KG1 (cell line): ENCODE measurements at places on chromosomes 13 and 19.

- DNase-seq, result no peak
Observed at GRCh38 chr19:8504171-8504570, 1.7 kb upstream of the PRAM1 start.

DNA sequence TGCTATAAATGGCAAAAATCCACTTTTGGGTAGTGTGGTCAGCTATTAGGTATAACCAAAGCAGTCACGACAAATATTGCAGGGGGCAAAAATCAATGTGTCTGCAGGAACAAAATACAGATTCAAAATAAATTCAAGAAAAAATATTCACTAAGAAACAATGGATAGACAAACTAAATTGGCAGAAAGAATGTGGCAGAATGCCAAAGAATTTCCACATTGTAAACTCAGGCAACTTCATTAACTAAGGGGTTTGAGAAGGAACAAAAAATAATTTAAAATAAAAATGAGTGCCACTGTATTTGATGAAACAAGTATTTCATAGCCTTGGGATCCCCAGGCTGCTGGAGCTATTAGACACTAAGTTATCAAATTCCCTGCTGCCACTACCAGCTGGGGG, 193.1 kb downstream of the VWA8 start:
- DNase-seq, result no peak

GRCh38 chr13:42239161-42239560, 32.8 kb upstream of the AKAP11 start:
- DNase-seq, result no peak

DNA sequence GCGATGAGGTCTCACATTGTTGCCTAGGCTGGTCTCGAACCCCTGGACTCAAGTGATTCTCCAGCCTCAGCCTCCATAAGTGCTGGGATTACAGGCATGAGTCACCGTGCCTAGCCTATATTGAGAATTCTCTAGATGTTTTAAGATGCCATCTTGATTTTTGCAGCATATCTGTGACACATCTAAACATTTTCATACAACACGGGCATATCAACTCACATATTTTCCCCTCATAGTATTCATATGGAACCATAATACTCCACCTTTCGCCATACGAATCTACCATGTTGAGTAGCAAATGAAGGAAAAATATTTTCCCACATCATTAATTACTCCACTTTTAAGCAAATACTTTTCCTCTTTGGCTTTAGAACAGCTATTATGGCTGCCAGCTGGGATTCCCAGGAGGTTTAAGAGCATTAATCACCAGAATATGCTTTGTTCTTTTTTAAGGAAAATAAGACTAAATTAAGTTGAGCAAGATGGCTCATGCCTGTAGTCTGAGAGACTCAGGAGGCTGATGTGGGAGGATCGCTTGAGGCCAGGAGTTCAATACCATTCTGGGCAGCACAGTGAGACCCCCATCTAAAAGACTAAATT, 56.9 kb upstream of the GTF2F2 start:
- DNase-seq, result no peak

DNA sequence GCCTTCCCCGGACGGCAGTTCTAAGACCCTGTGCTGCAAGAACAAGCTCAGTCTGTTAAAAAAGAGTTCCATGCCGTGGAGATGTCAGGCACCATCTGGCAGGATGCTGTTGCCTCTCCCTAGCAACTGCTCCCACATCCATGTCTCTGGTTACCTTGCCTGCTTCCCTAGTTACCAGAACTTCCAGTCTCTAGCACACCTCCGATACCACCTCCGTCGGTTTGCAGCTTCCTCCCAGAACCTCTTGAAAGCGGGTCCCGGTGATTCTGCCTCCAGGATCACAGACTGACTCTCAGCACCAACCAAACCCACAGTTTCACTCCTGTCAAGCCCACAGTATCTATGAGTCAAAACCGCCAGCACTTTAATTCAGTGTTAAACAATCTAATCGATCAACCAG, 55.4 kb downstream of the KCTD12 start:
- no peak for DNase-seq

DNA sequence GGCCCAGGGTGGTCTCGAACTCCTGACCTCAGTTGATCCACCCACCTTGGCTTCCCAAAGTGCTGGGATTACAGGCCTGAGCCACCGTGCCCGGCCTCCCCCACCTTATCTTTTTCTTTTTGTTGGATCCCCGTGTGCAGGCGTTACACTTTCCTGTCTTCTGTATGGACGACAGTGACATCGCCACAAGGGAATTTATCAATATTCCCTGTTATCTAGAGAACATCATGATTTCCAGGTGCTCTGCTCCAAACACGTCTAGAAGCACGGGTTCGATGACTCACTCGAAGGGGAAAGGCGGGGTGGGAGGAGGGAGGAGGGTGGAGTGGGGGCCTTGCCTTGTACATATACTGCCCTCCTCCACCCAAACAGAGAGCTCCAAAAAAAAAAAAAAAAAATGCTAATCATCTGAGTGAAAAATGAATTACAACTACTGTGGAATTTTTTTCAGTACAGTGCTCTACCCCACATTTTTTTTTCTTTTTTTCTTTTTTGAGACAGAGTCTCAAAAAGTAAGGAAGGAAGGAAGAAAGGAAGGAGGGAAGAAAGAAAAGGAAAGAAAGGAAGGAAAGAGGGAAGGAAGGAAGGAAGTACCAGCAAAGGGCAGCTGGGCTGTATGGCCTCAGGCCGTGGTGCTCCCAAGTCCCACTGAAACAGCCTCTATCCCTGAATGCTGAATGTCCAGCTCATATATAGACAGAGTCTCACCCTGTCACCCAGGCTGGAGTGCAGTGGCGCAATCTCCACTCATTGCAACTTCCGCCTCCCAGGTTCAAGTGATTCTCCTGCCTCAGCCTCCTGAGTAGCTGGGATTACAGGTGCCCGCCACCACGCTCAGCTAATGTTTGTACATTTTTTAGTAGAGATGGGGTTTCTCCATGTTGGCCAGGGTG, 36.8 kb downstream of the INSR start:
- DNase-seq, result no peak

DNA sequence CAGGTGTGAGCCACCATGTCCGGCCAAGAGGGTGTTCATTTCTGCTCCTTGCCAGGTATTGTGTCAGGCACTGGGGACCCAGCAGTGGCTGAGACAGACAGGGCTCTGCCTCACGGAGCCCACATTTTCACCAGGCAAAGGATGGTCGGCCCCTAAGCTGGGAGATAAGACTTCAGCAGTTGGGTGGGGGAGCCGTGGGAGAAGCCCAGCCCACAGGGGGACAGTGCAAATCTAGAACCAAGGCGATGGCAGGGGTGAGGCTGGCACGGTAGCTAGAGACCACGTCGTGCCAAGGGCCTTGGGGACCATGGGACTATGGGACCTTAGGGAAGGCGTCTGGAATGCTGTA, 8.3 kb downstream of the LSR start:
- no peak for DNase-seq

- DNase-seq, result no peak
Observed at GRCh38 chr13:37645181-37645740, 46.7 kb upstream of the POSTN start.

- DNase-seq, result no peak
Observed at GRCh38 chr13:109756778-109757177, 29.6 kb downstream of the IRS2 start.

DNA sequence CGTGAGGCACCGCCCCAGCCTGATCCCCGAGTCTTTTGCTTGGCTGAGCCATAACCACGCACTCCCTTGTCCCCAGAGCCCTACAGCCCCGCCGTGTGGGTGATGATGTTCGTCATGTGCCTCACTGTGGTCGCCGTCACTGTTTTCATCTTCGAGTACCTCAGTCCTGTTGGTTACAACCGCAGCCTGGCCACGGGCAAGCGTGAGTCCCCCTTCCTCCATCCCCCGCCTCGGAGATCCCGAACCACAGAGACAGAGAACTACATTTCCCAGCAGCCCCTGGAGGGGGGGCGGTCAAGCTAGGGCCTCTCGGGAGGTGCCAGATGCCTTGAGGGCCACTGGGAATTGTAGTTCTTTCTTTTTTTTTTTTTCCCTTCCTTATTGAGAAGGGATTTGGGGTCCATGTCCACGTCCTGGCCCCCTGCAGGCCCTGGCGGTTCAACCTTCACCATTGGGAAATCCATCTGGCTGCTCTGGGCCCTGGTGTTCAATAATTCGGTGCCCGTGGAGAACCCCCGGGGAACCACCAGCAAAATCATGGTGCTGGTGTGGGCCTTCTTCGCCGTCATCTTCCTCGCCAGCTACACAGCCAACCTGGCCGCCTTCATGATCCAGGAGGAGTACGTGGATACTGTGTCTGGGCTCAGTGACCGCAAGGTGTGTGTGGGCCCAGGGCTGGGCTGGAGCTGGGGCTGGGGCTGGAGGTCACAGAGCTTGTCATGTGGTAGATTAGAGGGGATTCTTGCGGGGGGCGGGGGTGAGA, 25.9 kb downstream of the GRIN2D start:
- peak; percentile 28 for DNase-seq

- no peak for DNase-seq
Observed at GRCh38 chr13:21677075-21677623, 6.3 kb downstream of the FGF9 start.

- peak; percentile 7 for DNase-seq
Observed at GRCh38 chr19:23070353-23071146, 46.3 kb upstream of the ZNF730 start.

DNA sequence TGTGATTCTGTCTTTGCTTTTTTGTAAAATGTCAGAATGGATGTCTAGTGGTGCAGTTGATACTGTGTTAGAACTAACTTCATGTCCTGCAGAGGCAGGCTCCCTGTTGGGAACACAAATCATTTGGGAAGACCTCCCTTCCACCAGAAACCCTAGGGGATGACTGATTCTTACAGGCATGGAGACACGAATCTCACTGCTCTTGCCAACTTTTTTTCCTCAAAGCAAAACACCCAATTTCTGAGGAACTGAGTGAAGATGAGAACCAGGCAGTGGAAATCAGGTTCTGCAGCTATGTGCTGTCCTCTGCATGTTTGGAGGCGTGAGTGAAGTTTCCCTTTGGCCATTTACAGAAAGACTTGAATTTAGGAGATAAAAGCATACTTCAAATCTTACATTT, 87.5 kb upstream of the CSNK1A1L start:
- no peak for DNase-seq

DNA sequence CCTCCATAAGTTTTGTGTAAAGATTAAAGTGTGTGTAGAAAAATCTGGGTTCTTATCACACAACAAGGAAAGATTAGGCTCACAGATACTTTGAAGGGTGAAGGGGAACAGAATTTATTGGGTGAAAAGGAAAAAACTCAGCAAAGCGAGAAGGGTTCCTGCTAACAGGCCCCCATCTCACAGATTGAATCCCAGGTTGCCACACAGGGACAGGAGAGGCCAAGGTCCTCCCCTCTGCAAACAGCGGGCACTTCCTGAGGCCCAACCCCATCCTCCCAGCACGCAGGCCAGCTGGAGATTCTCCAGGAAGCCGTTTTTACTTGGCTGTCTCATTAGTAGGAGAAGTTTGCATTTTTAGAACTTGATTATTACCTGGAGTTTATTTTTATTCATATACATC, 15.2 kb upstream of the ERCC5 start:
- DNase-seq, result no peak

GRCh38 chr13:30615866-30616541, 1.7 kb upstream of the USPL1 start:
- peak; percentile 41 for DNase-seq

DNA sequence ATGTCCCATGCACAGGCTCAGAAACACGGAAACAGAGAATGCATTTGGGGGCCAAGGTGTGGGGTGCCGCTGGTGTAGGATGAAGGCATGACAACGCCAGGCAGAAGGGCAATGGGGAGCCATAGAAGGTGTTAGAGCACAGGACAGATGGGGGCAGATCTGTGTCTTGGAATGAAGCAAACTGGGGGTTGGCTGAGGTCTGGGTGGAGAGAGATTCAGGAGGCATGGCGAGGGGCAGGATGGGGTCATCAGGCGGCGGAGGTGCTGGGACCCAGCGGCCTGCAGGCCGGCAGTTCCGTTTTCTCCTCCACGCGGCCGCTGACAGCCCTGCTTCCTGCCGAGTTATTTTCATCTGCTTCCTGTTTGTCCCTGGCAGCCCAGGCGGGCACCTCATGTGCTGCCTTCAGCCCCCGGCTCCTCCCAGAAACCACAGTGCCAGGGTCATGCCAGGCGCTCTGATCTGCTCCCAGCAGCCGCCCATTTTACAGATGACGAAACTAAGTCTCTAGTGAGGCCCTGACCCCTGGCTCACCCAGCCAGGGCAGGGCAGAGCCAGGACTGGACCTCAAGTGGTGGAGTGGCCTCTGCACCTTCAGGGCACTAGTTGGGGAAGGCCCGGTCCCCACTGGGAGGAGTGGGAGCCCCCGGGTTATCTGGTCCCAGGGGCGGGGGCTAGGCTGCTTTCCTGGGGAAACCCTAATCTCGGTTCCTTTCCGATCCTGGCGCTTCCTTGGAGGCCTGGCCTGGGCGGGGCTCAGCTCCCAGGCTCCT, 2.2 kb downstream of the ARHGAP45 start:
- peak; percentile 86 for DNase-seq

DNA sequence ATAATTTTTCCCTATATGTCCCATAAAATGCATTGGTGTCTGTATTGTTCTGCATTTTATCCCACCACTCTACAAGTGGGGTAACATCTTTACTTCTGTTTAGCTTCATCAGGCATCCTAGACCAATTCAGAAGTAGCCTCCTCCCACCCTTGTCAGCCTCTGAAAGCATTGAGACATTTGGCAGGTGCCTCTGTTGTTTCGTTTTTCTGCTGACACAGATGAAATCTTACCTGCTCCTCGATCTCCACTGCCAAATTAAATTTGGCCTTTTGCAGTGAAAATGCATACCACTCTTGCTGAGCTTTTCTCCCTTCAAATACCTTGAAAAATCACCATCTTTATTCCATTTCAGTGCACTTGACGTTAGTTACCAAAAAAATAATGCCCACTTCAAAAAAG, 83.5 kb upstream of the STARD13 start:
- DNase-seq, result no peak

- DNase-seq, result no peak
Observed at GRCh38 chr13:94309576-94309975, 169.9 kb downstream of the DCT start.

- no peak for DNase-seq
Observed at GRCh38 chr13:60654415-60654814, 257.4 kb downstream of the TDRD3 start.

DNA sequence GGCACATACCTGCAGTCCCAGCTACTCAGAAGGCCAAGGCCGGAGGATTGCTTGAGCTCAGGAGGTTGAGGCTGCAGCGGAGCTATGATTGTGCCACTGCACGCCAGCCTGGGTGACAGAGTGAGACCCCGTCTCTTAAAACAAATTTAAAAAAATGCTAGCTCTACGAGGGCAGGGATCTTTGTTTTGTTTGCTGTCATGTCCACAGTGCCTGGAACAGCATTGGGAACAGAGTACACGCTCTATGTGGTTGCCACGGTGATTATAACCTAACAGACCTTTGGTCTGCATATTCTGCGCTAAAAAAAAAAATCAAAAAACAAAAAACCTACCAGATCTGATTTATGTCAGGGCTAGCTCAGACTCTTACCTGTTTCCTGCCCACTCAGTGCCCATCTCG, 2.2 kb upstream of the SHFL start:
- no peak for DNase-seq

- no peak for DNase-seq
Observed at GRCh38 chr19:5246554-5247155, 94.0 kb downstream of the PTPRS start.

- DNase-seq, result no peak
Observed at GRCh38 chr13:40611635-40612034, 54.8 kb downstream of the FOXO1 start.

- no peak for DNase-seq
Observed at GRCh38 chr19:13012690-13013608, 17.7 kb downstream of the NFIX start.
